ENCODE measurements at places on chromosomes 1 and 21.

DNA sequence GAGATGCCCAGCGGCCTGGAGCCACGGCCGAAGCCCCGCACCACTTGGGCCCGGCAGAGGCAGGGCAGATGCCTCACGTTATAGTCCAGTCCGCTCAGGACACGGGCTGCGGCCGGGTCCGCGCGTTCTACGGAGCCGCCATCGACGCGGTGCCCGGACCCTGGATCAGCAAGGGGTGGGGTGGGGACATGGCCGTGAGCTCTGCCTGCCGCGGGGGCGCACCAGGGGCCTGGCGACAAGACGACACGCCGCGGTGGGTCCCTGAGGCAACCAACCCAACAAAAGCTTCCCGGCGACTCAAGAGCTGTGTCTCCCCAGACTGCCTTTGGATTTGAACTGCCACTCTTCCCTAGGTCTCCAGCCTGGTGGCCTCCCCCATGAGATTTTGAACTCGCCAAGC is 211.4 kb upstream of the GREM2 start:
- no peak for DNase-seq

DNA sequence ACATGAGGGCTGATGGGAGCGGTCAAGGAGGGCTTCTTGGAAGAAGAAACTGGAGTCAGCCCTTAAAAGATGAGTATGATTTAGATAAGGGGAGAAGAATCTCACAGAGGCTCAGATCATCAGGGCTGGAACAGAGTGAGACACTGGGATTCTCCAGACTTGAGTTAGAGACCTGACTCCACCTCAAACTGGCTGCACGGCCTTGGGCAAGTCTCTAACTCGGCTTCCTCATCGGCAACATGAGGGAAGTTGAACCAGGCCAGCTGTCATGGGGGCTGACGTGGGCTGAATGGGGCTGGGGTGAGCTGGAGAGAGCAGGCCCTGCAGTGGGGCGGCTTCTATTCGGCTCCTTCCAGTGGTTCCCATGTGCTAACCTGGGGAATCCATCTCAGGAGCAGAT is 2.5 kb downstream of the C1QC start:
- DNase-seq, result no peak

- peak; percentile 41 for DNase-seq
Measured at GRCh38 chr1:54886724-54887664, at the start of gene DHCR24. Gene DHCR24, minus strand, starts transcription at chr1:54887195. Its CDS starts 76 bp downstream, at chr1:54887119.

DNA sequence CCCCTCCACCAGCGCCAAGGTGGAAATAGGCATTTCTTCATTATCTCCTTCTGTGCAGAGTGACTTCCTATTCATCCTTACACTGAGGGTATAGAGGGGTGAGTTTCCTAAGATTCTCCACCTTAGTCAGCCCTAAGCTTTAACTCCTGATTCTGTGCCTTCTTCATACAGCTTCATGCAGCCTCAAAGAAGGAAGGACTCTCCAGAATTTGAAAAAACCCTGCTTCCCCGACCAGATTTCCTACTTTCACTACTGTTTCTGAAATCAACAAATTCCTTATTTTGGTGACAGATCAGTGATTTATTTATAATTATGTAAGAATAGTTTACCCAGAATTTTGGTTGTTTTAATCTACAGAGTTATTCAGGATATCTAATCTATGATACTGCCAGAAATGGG is 28.6 kb downstream of the GFI1 start:
- no peak for DNase-seq
